Effector CD4-positive, alpha-beta T cell (primary cell): ENCODE measurements at places on chromosomes 1 and 21.

DNA sequence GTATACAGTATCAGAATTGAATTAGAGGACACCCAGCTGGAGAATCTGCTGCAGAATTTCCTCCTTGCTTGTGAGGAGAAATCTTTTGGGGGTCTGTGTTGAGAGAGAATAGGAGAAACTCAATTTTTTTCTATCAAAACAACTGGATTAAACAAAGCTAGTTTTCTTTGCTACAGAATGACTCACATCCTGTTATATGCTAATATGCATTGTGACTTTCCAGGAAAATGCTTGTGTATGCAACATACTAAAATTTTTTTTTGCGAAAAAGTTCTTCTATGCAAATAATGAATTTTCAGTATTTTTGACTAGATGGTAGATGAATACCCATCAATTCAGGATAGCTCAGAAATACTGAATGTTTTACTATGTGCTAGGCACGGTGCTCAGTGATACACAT lies 2.2 kb downstream of the VAMP4 start:
- no peak for DNase-seq

GRCh38 chr1:168408884-168409283 lies 128.2 kb downstream of the TBX19 start:
- DNase-seq, result peak; percentile 45

DNA sequence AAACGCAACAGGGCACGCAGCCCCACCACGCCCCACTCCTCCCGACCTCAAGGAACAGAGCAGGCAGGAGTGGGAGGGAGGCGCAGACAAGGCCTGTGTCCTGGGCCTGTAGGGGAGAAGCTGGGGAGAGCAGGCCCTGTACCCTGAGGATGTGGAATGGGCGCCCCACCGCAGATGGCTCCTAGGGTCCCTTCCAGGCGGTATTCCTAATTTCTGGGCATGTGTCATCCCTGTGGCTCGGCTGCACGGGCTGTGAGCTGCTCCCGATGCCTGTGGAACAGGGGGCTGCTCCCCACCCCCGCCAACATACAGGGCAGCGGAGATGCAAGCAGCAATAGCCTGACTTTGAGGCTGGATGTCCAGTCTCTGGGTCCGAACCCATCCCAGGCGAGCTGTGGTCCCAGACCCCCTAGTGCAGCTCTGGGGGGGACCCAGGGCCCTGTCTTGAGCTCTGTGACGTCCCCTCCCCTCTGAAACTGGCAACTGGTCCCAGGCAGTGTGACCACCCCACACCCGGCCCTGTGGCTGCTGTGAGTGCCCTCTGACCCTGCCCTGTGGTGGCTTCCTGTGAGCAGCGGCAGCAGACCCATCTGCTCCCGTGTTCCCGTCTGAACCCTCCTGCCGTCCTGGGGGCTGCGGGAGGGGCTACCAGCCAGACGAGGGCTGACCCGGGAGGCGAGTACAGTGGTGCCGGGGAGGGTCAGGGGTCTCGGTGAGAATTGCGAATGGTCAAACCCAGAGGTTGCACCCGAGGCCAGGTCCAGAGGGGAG lies 13.9 kb upstream of the COL6A2 start:
- DNase-seq, result no peak

GRCh38 chr1:69126796-69127195 lies 440.9 kb upstream of the LRRC7 start:
- no peak for DNase-seq
